ENCODE measurements at places on chromosomes 2 and 18.

DNA sequence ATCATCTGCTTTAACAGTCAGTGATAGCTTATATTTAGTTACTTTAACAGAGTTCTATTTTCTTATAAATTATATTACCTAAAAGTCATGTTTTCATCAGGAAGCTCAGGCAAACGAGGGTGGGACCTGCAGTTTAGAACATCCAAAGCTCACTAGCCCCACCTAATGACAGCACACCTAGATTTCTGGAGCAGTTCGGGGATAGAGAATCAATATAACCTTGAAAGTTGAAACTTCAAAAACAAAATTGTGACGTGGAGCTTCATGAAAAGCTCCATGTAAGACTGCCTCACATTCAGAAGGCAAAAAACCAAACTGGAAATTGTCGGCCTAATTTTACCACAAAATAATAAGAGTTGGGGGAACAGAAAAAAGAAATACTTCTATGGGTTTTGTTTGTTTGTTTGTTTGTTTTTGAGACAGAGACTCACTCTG, 185.9 kb upstream of the CCDC150 start:
- DNase-seq: peak; percentile 52

DNA sequence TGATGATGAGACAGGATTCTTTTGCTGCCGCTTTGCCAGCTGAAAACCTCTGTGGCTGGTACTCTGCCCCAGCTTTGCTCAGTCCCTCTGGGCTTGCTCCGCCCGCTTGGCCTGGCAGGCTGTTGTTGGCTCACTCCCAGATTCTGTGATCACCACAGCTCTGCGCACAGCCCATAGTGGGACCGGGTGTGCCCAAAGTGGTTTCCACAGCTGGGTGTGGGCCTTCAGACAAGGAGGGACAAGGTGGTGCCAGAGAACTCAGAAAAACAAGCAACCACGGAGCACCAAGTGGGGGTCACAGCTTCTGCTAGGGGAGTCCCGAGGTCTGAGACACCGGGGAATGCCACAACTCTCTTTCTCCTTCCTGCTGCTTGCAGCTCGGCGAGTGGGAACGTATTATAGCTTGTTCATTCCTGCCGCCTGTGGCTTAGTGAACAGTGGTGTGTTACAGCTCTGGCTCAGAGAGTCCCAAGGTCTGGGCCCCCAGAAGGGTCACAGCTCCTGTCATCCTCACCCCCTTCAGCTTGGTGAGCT, 9.2 kb upstream of the KYNU start:
- no peak for DNase-seq

- peak; percentile 79 for DNase-seq
Measured at GRCh38 chr18:12741351-12741750, 38.5 kb downstream of the PSMG2 start.

DNA sequence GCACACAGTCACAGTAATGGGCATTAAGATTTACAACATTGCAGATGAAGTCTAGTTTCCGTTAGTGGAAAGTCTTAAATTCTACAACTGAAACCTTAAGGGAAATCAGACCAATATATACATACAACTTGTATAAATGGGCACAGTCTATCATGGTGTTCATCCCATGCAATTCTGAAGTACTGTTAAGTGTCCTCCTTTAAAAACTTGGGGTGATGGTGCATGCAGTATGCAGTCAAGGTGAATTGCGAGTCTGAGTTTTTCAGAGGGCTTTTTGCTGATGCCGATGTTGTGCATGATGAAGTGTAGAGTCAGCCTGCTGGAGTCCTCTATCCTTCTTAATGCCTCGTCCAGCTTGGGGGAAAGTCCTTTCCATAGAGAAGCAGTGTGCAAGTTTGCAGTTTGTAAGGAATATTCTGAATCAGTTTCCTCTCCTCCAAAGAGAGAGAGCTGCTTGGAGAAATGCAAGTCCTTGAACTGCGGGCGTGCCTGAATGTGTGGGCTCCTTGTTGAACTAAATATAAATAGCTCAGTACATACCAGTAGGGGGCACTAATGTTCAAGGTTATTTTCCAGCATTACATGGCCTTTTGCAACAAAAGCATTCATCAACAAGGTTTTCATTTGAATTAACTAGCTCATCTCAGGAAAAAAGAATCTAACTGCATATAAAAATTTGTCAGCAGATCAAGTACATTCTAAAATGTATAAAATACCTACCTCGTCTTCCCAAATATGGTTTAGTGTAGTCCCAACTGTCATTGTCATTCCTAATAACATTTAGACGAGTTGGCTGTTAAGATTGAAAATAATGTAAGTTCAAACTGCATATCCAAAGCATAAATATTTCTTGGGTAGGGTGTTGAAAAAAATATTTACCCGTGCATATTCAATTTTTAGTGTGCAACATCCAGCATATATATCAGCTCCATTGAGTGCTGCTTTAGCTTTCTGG, 21.3 kb downstream of the HNRNPLL start:
- DNase-seq: peak; percentile 73

- no peak for DNase-seq
Measured at GRCh38 chr2:54106631-54107454, 8.6 kb upstream of the ACYP2 start.

GRCh38 chr2:121030523-121030922, 254.5 kb downstream of the TFCP2L1 start:
- no peak for DNase-seq

GRCh38 chr18:31077878-31078277, 24.3 kb downstream of the DSC2 start:
- DNase-seq: no peak

- no peak for DNase-seq
Measured at GRCh38 chr2:69087912-69088240, 74.9 kb downstream of the ANTXR1 start.

DNA sequence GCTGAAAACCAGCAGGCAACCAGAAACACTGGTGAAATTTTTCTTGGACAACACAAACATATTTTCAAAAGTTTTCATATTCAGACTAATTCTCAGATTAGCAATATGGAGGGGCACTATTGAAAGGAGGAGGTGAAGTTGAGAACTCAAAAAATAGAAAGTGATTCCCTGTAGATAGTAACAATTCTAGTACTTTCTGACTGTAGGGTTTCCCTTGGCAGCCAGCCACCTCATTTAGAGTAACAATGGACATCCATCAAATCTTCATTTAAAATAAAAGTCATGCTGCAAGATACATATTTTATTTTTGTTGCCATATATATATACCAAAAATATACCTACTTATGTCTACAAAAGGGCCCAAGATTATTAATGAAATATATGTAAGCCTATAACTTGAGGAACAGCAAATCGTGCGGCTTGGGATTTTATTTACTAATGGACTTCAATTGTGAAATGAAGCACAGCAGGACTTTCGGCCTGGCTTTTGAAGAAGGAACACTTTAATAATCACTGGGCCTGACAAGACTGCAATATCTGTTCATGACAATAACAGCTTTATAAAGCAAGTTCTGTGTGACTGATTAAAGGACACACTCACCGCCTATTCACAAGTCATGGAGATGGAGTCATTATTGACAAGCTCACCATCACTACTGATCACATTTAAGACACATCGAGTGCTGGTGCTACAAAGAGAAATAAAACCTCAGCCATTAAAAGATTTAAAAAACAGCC, 6.8 kb upstream of the NR4A2 start:
- DNase-seq: peak; percentile 72

- DNase-seq: no peak
Measured at GRCh38 chr2:226661789-226662545, 137.7 kb downstream of the IRS1 start.

DNA sequence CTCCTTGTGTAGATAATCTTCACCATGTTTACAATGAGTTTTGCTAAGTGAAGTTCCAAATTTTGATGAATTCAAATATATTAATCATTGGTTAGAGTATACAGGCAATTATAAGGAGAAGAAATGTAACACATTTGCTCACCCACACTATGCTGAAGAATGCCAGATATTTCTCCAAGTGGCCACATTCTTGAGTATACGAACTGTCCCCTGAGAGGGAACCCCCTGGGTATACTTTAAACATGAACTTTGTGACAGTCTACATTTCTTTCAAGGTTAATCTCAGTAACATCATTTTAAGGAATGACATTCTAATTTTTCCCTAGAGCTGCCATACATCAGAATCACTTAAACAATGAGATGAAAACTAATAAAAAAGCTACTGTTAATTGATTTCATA, 39.8 kb upstream of the CDKL4 start:
- DNase-seq: no peak

GRCh38 chr18:6249788-6250187, 164.9 kb downstream of the L3MBTL4 start:
- no peak for DNase-seq

DNA sequence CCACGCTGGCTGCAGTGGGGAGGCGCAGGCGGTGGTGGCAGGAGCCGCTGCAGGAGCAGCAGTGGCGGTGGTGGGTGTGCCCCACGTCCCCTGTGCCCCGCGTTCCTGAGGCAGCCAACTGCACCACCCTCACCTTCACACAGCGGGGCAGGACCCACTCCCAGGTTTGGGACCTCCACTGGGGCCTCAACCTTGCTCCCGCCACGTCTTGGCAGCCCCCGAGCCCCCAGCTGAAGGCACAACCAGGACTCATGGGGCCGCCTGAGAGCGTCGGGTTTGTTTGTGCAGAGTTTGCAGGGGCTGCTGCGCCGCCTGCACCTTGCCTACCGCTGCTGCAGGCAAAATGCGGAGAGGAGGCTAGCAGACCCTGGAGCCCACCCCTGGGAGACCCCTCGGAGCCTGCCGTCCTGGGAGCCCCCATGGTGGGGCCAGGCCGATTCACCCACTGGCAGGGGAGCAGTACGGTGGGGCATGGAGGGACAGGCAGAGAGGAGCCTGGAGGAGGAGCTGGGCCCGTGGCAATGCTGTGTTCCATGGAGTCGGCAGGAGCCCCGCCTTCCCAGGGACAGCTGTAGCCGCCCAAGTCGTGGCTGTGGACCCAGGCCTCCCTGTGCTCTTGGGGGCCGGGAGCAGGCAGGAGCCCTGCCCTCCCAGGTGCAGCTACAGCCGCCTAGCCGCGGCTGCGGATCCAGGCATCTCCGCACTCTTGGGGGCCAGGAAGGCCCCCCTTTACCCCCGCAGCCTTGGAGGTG, 14.7 kb upstream of the EML6 start:
- DNase-seq: no peak

DNA sequence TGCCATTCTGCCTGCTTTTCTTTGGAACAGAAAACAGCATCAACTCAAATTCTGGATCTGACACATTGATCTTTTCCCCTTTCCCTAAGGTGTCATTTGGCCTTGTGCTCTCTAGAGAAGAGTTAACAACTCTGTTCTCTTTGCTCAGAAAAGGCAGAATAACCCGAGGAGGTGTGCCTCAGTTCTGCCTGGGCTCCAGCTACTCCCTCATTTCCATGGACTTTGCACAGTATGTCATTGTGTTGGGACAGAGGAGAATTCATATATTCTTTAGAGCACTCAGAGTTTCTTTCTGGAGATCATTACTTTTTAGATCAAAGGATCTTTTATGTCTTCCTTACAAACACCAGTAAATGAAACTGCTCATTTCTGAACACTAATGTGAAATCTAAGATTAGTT, 249.1 kb downstream of the PHLPP1 start:
- DNase-seq: no peak

- peak; percentile 94 for DNase-seq
Measured at GRCh38 chr2:175363699-175364098, 182.2 kb upstream of the ATP5MC3 start.

DNA sequence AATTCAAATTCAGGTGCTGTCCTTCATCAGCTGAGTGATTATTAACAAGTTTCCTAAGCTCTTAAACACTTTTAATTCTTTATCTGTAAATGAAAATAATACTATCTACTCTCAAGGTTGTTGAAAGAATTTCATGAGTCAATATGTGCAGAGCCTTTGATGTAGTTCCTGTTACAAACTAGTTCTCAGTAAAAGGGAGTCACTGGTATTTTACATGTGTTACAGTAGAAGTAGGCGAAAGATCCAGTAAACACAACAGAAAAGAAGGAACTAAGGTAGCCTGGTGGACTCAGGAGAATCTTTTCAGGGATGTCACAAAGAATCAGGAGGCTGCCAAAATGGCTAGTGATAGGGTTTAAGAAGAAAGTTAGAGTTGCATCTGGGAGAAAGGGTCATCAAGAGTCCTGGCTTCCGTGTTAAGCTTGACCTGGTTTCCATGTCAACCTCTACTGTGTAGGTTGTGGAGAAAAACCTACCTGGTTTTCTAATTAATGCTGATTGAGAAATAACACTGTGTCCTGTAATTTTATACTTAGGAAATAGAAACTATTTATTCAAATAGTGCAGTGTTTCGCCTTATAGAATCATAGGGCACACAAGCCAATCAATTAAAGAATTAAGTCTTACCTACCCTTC, 58.3 kb upstream of the TRIB2 start:
- no peak for DNase-seq

- DNase-seq: no peak
Measured at GRCh38 chr2:86068136-86068588, 37.5 kb downstream of the POLR1A start.

GRCh38 chr2:113679457-113679856, 52.4 kb downstream of the RABL2A start:
- DNase-seq: no peak

- DNase-seq: no peak
Measured at GRCh38 chr2:32482471-32482870, 125.6 kb downstream of the BIRC6 start.

DNA sequence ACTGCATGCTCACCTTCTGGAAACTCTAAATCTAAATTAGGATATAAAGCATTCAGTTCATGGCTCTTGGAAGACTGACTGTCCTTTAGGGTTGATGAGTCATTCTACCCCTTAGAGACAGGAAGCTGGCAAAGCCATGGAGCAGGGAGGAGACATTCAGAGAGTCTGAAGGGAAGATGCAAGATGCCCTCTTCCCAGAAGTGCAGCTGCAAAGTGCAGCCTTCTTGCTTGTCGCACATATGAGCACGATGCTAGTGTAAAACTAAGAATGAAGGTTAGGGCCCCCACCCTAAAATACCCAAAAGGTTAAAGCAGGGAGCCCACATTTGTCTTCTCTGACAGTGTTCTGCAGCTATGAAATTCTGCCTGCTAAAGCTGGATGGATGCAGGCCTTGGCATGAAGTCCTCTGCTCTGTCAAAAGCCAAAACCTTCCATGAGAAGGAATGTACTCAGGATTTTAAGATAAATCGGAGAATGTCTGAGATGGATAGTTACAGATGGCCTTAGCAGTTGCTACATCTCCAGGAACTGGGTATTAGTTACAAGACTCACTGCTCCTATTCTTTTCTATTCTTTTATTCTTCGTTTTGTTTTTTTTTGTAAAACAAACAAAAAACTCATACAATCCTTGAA, 89.7 kb downstream of the POLE4 start:
- DNase-seq: no peak
